ENCODE measurements at places on chromosomes 7 and 10. TPM values are rescaled to one million over a fixed set of nuclear protein-coding genes. Genes with fewer than 3 reads are reported as not detected.

- no peaks in the 10 kb centered on the region for H3K36me3 ChIP-seq
- no peak overlapping the region for H3K4me3 ChIP-seq
- H3K27me3 ChIP-seq, result no peaks in the 10 kb centered on the region
Observed at GRCh38 chr7:26311798-26312197, 20.1 kb downstream of the SNX10 start.

Gene TDRD1
- 0.51 TPM for total RNA-seq

Gene SPDYE6
- total RNA-seq, result not detected

- DNase-seq, result no peak
- no peak overlapping the region for H3K27ac ChIP-seq
- H3K4me1 ChIP-seq, result no peaks in the 10 kb centered on the region
- no peaks in the 10 kb centered on the region for H3K36me3 ChIP-seq
- no peaks in the 10 kb centered on the region for H3K27me3 ChIP-seq
Observed at GRCh38 chr7:102291916-102292267, 5.2 kb downstream of the SH2B2 start.

Gene NCF1
- total RNA-seq, result 0.32 TPM

Gene ADAM22
- total RNA-seq, result 2.8 TPM
